ENCODE measurements at places on chromosomes 12 and 14. TPM values are rescaled to one million over a fixed set of nuclear protein-coding genes. Genes with fewer than 3 reads are reported as not detected.

The SLC17A8 gene
- polyA plus RNA-seq, result not detected

The HOXC6 gene
- polyA plus RNA-seq, result 6.1 TPM

The LRTM2 gene
- not detected for polyA plus RNA-seq

The BDKRB1 gene
- 7.6 TPM for polyA plus RNA-seq

The LIN52 gene
- polyA plus RNA-seq, result 2.7 TPM

The SLC38A1 gene
- polyA plus RNA-seq, result 28.8 TPM

The KERA gene
- polyA plus RNA-seq, result not detected

The NGB gene
- not detected for polyA plus RNA-seq

The NID2 gene
- polyA plus RNA-seq, result 1.7 TPM

The VDR gene
- polyA plus RNA-seq, result 15.8 TPM

The APOF gene
- polyA plus RNA-seq, result not detected

The PMCH gene
- polyA plus RNA-seq, result not detected

The ASPG gene
- 0.08 TPM for polyA plus RNA-seq

The C12orf76 gene
- polyA plus RNA-seq, result 3.7 TPM

The OR10G3 gene
- not detected for polyA plus RNA-seq

The ARL6IP4 gene
- polyA plus RNA-seq, result 340 TPM

The IRAK3 gene
- 0.06 TPM for polyA plus RNA-seq

The SIX6 gene
- polyA plus RNA-seq, result not detected

The NTN4 gene
- polyA plus RNA-seq, result 3.7 TPM

The NFE2 gene
- 0.07 TPM for polyA plus RNA-seq

The CCDC60 gene
- polyA plus RNA-seq, result not detected

The BATF gene
- polyA plus RNA-seq, result not detected

The KCNMB4 gene
- polyA plus RNA-seq, result 0.20 TPM
